ENCODE measurements at places on chromosomes 6 and 20.

GRCh38 chr20:37880726-37881591 is 22.0 kb upstream of the VSTM2L start:
- no peak for DNase-seq

- DNase-seq, result no peak
These were observed 240.6 kb downstream of the BCKDHB start for GRCh38 chr6:80347101-80347500.

- no peak for DNase-seq
These were observed 29.2 kb downstream of the CDH22 start for GRCh38 chr20:46279103-46279502.

DNA sequence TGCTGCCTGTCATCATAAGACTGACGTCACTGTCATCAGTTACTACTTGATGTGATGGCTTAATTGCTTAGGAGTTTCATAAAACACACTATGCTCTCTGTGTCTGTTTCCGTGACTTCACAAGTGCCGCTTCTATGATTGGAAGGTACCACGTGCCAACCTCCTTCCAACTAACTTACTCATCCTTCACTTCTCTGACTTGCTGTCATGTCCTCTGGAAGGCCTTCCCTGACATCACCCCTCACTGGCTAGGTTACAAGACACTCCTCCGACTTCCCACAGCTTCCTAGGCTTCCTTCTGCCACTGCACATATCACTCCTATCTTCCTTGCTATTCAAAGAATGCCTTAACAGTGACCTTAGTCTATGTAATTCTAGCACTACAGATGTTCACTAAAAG is 20.4 kb downstream of the SERINC3 start:
- DNase-seq, result no peak

DNA sequence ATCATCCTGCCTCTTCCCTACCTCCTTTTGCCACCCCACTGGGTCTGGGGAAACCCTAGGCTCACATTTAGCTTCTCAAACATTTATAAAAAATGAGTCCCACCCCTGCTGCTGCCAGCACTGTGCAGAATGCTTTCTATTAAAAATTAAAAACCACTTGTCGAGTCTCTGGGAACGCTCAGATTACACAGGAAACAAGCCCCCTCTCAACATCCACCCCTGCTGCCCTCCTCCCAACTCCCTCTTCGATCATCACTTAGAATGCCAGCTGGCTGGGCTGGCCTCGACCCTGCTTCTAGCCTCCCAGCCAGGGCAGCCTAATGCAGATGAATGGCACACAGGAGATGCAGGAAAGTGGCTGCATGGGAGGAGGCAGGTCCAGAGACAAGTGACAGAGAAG is 75.8 kb downstream of the CDH22 start:
- DNase-seq, result no peak

All from CD4-positive, alpha-beta memory T cell (primary cell).